ENCODE measurements at places on chromosomes 1 and 21.

GRCh38 chr21:46211786-46212720 is 16.5 kb downstream of the LSS start:
- no peak for DNase-seq

DNA sequence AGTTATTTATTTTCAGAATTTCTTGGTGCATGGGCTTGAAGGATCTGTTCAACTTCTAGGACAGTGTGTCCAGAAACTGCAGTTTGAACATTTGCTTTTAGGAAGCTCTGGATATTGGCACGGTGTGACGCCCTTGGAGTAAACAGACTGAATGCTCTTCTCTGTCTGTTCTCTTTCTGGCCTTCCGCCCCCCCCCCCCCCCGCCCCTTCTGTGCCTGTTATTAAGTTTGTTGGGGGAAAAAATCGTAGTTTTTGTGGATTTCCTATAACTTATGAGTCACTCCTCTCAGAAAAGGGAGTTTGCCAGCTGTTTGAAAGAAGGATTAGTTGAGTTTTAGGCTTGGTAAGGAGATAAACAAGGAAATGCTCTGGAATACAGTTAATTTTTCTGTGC is 1.2 kb downstream of the KCTD3 start:
- no peak for DNase-seq

DNA sequence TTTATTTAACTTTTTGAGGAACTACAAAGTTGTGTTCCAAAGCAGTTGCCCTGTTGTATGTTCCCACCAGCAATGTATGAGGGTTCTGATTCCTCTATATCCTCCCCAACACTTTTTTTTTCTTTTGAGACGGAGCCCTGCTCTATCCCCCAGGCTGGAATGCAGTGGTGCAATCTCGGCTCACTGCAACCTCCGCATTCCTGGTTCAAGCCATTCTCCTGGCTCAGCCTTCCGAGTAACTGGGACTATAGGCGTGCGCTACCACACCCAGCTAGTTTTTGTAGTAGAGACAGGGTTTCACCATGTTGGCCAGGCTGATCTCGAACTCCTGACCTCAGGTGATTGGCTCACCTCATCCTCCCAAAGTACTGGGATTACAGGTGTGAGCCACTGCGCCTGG is 60.4 kb upstream of the ENAH start:
- DNase-seq, result no peak

DNA sequence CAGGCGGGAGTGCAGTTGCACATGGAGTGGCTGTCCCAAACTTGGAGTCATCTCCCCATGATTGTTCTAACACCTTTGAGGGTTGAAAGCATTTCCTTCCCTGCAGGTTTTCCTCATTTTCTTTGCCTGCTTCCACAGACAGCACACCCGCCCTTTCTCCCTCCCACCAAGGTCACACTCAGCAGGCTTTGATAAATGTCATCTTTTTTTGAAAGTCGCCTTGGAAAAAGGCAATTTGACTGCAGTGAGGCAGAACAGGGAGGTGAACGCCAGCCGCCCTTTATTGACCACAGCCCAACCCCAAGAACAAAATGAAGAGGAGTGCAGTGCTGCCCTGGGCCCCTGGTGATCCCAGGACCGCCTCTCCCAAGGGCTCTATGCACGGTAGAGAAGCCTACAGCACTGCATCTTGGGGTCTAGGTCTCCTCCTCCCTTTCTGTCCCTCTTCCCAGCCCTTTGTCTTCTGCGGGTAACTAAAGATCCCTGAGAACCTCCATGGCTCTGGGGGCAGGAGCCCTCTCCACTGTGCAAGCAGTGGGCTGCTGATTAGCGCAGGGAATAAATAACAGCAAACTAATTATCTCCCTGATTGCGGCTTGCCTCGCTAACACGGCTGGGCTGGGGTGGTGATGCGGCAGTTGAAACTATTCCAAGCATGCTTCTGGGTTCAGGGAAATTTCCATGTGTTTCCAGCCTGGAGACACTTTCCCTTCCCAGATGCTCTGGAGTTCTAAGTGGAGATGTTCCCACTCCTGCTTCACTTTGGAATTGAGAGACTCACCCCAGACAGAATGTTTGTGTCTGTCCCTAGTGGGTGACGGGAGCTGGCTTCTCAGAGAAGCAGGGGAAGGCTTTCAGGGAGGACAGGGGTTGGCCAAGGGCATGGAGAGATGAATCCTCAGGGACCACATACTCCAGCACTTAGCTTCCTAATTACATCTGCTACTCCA is 11.8 kb upstream of the AMIGO1 start:
- no peak for DNase-seq

GRCh38 chr1:154881820-154882535 is 11.9 kb upstream of the KCNN3 start:
- DNase-seq, result no peak

DNA sequence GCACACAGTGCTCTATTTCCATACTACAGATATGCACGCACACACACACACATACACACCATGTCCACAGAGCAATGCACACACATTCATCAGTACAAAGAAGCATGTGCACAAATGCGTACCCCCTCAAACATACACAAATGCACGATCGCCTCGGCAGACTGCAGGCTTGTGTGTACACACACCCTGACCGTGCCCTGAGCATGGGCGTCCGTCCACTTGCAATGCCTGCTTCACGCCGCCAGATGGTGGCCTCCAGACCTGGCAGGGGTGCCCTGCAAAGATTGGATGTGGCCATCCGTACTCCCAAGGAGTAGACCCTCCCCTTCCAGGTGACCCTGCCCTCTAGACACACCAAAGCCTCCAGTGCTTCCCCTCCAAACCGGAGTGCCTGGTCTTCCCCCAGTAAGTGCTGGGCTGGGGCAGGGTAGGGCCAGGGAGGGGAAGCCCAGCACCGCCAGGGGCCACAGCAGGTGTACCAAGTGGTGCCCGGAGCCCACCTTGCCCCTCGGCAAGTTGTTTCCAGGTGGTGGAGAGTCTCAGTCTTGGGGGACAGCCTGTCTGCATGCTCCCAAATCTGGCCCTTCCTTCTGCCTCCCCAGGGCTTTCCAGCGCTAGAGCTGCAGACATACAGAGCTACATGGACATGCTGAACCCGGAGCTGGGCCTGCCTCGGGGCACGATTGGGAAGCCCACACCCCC is 20.6 kb downstream of the ESPN start:
- no peak for DNase-seq

DNA sequence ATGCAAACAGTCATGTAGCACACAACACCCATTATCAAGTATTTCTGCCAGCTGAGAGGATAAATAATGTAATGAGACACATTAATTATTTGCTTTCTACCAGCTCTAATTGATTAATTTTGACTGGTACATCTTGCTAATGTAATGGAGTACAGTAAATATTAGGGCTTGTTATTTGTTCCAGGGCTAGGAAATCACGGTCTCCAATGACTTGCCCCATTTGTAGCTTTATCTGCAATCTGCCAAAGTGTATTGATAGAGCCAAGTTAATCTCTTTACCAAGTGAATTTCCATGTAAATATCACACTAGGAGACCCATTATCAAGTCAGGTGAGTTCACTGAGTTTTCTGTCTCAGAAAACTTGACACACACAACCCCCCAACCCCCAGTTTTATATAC is 55.1 kb downstream of the RGS13 start:
- no peak for DNase-seq

DNA sequence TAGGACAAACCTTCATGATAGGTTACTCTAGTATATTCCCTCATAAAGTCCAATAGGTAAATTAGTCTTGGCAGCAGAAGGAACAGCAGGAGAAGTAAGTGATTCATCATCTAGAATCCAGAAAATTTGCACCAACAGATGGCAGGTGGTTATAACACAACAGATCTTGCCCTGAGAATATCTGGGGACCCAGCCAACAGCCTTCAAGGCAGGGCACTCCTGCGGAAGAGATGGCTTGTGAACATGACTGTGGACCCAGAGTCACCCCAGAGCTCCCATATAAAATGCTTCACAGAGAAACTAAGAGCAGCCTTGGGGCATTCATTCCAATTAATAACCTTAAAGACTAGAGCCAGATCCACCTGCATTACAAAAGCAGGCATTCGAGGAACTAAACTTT is 7.9 kb upstream of the PLA2G2C start:
- no peak for DNase-seq

- DNase-seq, result no peak
Observed at GRCh38 chr1:27489501-27489972, 430 bp downstream of the WASF2 start.

DNA sequence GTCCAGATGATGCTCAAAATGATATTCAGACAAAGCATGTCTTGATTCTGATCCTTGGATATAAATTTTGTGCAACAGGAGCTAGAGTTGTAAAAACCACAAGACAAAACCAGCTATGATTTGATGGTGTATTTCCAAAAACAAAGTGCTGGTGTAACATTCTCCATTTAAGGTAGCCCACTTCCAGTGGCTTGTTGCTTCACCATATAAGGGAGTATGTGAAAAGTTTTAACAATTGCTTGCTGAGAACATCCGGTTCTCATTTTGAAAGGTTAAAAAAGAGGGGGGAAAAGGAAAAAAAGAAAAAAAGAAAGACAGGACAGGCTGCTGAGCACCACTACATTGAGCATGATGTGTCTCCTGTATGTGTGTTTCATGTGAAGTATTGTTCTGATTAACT is 123.6 kb downstream of the MACF1 start:
- DNase-seq, result no peak

GRCh38 chr1:116308276-116308675 is 64.8 kb upstream of the ATP1A1 start:
- DNase-seq, result no peak

- DNase-seq, result no peak
Observed at GRCh38 chr21:42164818-42165217, 54.1 kb upstream of the ABCG1 start.

- DNase-seq, result no peak
Observed at GRCh38 chr1:51518033-51518585, 957 bp downstream of the EPS15 start.

GRCh38 chr1:196517193-196517592 is 91.0 kb downstream of the KCNT2 start:
- DNase-seq, result no peak

- DNase-seq, result no peak
Observed at GRCh38 chr1:17089506-17089905, 29.7 kb downstream of the PADI2 start.

GRCh38 chr1:207748737-207749528 is 2.9 kb upstream of the CD46 start:
- DNase-seq, result no peak
